ENCODE measurements at places on chromosomes 12 and 14.

DNA sequence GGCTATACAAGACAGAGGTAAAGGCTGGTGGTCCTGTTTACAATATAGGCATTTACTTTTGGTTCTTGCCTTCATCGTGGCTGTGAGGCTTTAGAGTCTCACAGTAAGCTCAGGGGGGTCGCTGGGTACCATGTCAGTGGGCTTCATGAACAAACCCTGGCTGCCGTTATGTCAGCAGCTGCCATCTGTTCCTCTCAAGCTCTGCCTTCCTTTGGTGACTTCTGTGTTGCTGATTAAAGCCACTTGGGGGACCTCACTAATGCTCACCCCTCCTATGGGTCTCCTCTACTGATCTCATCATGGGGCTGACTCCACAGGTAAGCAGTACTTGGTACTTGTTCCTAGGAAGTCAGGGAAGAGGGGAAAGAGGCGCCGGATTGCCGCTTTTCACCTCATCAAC lies 268.7 kb downstream of the TTC6 start:
- no peak for DNase-seq

GRCh38 chr14:96538990-96539317 lies 36.8 kb downstream of the PAPOLA start:
- DNase-seq, result no peak

GRCh38 chr12:25311506-25311905 lies 60.8 kb upstream of the KRAS start:
- peak; percentile 23 for DNase-seq

- peak; percentile 31 for DNase-seq
Observed at GRCh38 chr12:1533602-1534304, 60.6 kb downstream of the FBXL14 start.

GRCh38 chr14:83172363-83172762 lies 1638.7 kb upstream of the SEL1L start:
- DNase-seq, result peak; percentile 24

DNA sequence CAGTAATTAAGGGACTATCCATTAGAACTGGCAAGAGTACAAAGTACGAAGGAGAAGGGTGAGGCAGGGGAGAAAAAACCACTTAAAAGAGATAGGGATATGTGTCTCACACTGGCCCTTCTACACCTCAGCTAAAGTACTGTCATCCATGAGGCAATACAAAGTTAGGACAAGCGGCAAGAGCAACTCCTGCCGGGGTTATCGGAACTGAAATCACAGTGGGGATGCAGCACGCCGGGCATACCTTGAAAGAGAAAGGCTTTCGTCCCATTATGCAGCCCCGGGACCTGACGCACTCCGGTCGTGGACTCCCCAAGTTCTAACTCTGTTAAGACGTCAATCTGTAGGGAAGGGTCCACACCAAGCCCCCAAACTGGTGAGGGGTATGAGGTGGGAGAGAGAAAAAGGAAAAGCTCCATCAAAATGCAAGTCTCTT lies 1.1 kb downstream of the NELL2 start:
- DNase-seq, result no peak

GRCh38 chr12:114025935-114026334 lies 59.8 kb upstream of the RBM19 start:
- no peak for DNase-seq

GRCh38 chr12:54535474-54535873 lies 13.9 kb upstream of the PDE1B start:
- DNase-seq, result no peak

GRCh38 chr14:30260833-30261607 lies 297.9 kb upstream of the G2E3 start:
- DNase-seq, result no peak

DNA sequence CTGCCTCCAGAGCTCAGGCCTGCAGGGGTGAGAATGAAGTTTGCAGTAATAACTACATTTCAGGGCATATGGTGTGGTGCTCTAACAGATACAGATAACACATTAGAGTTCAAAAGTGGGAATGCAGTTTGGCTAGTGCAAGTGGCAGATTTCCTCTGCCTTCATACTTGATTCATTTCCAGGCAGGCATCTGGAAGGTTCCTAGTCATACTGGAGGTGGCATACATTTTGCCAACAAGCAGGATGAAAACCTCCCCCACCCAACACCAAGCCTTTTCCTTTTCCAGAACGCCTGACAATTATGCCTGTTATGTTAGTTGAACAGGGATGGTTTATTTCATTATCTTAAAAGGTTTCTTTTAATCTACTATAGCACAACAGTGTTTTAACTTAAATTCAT lies 24.3 kb downstream of the VTI1B start:
- DNase-seq, result no peak

DNA sequence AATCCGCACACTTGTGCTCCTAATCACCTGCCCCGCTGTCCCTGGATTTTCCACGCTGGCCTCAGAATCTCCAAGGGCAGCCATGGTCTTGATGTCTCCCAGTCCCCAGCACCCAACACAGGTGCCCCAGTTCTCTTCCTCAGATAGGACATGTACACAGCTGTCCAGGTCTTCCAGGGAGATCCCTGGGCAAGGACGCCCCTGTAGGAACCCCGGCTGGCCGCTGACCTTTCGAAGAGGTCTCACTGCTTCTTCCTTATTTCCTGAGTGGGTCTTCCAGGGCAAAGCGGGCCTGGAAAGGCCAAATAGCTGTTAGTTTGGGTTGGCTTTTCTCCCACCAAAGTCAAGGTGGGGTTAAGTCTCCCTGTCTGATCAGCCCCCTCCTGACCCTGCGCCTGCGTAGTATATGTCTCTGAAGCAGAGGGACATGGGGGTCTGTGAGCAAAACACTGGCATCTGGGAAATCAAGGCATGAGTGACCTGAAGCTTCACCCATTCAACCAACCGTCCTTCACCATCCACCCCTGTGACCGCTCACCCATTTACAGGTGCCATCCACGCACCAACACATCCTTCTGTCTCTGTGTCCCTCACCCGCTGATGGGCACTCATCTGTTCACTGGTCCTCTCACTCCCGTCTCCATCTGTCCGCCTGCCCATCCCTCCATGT lies 4.6 kb downstream of the BEGAIN start:
- DNase-seq, result no peak

DNA sequence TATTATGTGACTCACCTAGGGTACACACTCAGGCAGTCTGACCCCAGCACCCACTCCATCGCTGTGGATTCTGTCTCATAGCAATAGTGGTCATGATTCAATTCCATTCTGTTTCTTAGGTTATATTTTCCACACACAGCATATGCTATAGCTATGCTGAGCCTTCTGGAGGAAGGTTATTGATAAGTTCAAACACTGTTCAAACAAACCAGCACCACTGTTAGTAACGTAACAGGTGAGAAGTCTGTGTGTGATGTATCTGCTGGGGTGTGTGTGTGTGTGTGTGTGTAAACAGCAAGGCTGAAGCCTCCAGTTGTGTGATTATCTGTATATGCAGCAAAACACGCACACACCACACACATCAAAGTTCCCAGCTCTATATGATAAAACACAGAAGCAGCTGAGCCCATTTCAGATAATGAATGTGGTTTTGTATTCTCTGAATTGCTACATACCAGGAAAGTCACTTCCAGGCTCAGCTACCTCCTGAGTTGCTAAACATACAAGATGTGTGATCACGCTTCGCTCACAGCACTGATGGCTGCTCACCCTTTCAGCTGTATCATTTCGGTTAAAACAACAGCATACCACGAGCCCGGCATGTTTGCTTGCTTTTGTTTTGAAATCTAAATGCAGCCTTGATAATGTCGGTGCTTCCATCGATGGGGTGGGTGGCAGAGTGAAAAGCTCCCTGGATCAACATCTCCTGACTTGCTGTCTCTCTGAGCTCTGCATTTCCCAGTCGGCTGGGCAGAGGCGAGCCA lies 6.8 kb upstream of the SYNE3 start:
- DNase-seq, result no peak

- no peak for DNase-seq
Observed at GRCh38 chr14:56794088-56794556, 16.2 kb downstream of the OTX2 start.

GRCh38 chr14:77022236-77022852 lies 6.2 kb downstream of the IRF2BPL start:
- DNase-seq, result no peak

DNA sequence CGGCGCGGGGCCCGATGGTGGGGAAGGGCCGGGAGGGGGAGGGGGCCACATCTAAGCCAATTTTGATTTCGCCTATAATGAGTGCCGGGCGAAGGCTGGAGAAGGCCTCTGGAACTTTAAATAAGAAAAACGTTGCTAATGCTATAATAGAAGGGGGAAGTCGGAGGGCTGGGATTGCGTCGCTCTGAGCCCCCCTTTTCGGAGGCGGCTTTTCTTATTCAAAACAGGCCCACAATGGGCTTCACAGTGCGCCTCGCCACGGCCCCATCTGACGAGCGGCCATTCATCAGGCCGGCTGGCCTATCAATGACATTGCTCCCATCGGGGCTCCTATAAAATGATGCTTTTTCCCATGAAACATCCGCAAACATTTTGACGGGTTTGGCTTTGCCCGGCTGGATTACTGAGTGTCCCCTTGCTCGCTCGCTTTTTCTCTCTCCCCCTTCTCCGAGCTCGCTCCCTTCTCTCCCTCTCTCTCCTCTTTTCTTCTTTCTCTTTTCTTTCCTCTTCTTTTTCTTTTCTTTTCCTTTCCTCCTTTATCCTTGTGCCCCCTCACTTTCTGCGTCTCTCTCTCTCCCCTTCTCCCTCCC lies at the start of gene RFX4:
Gene RFX4, plus strand, starts transcription at position 364 of the 590 bp plus-strand sequence. CDS start 317 bp downstream, outside the sequence.
- no peak for DNase-seq

DNA sequence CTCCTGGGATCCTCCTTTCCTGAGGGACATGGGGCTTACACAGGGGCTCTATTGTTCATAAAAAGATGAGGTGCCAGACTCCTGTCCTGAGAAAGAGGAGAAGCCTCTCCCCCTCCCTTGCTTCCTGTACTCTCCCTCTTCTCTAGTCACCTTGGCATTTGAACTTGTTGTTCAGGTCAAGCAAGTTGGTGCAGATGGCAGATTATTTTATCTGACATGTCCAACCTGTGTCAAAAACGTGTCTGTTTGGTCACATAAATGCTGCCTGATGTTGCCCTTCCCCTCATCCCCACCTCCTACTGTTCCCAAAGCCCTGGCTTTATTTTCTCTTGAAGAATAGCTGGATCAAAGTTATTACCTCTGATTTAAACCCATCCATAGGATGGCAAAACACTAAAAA lies 154.8 kb downstream of the TMX1 start:
- DNase-seq, result no peak

DNA sequence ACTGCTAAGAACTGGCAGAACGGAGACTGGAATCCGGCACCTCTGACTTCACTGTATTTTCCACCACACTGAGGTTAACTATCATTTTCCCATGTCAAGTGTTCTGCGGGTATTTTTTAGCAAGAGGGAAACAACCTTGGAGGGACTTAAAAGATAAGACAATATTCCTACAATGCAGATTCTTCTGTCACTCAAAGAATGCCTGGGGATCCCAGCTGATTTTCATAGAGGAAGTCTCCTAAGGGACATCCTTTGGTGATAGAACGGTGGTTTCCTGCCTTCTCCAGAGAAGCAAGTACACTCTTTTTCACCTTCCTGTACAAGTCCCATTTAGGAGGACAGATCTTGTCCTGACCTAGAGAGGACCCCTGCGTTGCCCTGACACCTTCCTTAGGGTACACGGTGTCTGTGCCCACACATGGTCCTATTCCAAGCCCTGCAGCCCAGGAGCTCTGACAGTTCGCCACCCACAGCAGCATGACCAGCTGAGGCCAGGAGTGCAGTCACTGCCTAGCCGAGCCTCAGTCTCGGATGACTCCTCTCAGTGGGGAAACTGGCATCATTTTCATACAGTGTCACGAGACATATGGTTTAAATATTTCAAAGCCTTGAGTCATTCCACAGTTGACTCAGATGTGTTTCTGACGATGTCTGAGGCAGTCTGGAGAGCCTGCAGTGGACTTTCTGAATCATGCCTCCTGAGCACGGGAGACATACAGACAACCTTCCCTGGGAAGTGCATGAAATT lies 181.3 kb upstream of the FKBP4 start:
- peak; percentile 94 for DNase-seq

- no peak for DNase-seq
Observed at GRCh38 chr14:83575301-83575700, 1954.6 kb upstream of the FLRT2 start.

DNA sequence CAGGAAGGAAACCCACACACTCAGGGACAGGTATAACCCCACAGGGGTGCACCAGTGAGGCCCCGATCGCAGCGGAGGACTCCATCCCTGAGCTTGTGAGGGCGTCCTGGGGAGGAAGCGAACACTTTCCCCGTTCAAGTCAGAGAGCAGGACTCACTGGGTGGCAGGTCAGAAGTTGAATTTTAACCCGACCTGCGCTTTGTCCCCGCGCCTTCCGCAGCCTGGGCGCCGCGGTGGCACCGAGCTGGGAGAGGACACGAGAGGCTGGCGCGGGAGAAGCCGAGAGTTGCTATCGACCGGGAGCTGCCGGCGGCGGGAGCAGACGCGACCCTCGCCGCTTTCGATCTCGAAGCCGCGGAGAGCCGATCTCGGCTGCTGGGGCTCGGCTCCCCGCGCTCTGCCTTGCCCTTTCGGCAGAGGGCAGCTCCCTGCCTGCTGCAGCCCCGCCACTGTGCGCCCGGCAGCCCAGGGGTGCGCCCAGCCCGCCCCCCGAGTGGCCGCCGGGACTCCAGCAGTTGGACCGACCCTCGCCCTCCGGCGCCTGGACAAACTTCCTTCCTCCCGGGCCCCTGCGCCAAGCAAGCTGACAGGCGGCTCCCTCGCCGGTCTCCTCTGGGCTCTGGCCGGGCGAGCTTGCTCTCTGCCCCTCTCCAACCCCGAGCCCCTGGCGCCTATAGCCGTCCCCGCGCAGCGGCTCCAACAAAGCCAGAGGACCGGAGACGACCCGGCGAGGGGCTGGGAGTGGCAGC lies 918 bp downstream of the LIN7A start:
- DNase-seq, result peak; percentile 51

- no peak for DNase-seq
Observed at GRCh38 chr12:52010692-52011601, 4.2 kb downstream of the TAMALIN start.

Data from foreskin fibroblast (primary cell).